T follicular helper cell (primary cell): ENCODE measurements at places on chromosomes 11 and 22.

GRCh38 chr11:59189986-59190385 lies 18.1 kb downstream of the DTX4 start:
- DNase-seq = no peak

DNA sequence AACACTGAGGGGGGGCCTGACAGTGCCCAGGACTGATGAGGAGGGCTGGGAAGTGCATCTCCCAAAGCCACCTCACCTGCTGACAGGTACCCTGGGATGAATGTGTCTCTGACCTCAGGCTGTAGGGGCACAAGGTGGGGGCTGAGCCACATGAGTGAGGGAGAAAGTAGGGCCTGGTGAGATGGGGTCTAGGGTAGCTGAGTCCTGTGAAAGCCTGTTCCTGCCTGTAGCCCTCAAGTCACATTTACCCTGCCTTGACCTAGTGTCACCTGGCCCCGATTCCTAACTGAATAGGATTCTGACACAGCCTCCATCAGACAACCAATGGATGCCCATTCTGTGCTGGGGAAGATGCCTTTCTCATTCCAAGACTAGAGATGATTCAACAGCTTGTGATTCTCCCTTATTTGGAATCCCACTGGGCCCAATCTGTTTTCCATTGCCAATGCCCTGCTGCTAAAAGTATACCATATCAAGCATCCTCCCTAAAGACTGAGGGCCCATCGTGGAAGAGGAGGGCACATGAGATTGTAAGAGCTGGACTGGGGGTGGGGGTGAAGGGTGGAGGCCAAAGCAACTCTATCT lies 11.1 kb upstream of the RFPL1 start:
- no peak for DNase-seq

GRCh38 chr11:6486256-6486655 lies 5.0 kb downstream of the TIMM10B start:
- DNase-seq = no peak

- DNase-seq = no peak
These were observed 6.7 kb downstream of the CREBZF start for GRCh38 chr11:85658180-85658579.

GRCh38 chr22:36860821-36861659 lies at the start of gene NCF4:
Gene NCF4, plus strand, starts transcription at chr22:36861006. Its CDS starts 166 bp downstream, at chr22:36861172.
- no peak for DNase-seq

- no peak for DNase-seq
These were observed 16.2 kb upstream of the LDLRAD3 start for GRCh38 chr11:35927682-35928081.

- no peak for DNase-seq
These were observed 463 bp downstream of the TMEM126B start for GRCh38 chr11:85628771-85629341.

- DNase-seq = no peak
These were observed 110.2 kb upstream of the TEAD1 start for GRCh38 chr11:12564012-12564411.

GRCh38 chr11:122917311-122917710 lies 34.8 kb downstream of the JHY start:
- DNase-seq = no peak

GRCh38 chr11:97107604-97108003 lies 717.8 kb downstream of the JRKL start:
- no peak for DNase-seq

DNA sequence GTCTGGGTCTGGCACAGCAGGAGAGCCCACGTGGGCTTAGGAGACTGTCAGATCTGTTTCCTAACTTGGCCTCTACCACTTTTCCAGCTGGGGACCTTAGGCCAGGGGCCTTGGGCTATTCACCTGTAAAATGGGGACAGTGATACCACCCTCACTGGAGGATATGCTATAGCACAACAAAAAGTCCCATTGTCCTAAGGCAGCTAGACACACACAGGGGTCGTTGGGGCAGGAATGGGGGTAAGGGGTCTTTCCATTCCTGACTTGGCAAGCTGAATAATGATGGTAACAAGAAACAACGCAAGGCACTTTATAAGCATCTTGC lies 2.6 kb upstream of the SH3BP1 start:
- DNase-seq = no peak

GRCh38 chr11:68843052-68843561 lies 1.4 kb upstream of the CPT1A start:
- DNase-seq = peak; percentile 38

DNA sequence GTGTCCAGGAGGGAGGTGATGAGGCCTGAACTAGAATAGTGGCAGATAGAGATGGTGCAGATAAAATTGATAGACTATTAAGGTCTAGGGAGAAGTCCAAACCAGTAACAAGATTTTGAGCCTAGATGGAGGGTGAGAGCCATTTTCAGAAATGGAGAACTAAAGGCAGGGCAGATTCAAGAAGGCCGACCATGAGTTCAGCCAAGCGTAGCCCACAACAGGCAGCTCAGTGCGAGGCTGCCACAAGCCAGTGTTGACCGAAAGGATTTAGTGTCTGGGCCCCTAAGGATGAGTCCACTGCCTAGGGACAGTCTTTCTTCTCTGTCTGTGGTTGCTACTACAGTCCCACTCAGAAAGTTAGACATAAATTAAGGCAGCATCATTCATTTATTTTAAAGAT lies 51.7 kb downstream of the PPP2R1B start:
- DNase-seq = no peak

DNA sequence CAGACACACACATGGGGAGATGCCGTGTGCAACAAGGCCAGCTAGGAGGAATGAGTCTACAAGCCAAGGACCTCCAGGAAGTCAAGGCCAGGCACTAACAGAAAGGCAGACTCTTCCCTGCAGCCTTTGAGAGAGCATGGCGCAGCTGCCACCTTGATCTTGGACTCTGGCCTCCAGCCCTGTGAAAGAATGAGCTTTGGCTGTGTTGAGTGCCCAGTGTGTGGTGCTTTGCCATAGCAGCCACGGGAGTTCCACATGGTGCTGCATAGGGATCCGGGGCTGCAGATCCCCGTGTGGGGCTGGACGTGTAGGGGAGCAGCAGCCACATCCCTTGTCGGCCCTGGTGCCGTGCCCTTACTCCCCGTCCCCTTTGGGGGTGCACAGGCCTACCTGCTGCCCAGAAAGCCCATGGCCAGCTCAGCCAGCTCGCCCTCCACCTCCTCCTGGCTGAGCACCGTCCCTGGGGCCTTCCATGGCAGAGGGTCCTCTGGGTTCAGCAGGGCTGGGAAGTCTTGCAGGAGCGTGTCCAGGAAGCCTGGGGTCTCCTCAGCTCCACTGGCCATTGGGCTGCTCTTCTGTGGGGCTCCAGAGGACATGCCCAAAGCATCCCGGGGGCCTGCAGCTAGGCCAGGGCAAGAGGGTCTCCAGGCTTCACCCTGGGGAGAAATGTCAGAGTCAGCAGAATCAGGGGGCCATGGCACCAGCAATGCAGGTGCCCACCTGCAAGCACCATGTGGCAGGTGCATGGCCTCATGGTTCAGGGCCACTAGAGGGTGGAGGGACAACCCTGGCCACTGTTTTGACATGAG lies 7.0 kb downstream of the PPM1F start:
- DNase-seq = no peak

DNA sequence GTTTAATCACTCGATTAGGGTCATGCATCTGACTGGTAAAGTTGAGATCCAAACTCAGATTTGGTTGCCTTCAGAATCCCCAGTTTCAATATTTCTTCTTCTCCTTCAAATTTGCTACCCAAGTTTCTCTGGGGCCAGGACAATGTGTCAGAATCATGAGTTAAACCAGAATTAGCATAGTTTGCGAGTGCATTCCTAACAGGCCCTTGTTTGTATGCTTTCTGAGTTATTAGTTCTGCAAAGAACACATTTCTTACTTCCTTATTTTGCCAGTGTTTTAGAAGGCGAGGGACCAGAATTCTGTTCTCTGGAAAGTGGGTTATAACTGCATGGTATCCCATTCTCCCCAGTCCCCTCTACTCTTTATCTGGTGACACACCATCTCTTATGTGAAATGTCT lies 112.0 kb downstream of the ARL14EP start:
- DNase-seq = no peak

- no peak for DNase-seq
These were observed 31.3 kb downstream of the DAGLA start for GRCh38 chr11:61711498-61711897.

DNA sequence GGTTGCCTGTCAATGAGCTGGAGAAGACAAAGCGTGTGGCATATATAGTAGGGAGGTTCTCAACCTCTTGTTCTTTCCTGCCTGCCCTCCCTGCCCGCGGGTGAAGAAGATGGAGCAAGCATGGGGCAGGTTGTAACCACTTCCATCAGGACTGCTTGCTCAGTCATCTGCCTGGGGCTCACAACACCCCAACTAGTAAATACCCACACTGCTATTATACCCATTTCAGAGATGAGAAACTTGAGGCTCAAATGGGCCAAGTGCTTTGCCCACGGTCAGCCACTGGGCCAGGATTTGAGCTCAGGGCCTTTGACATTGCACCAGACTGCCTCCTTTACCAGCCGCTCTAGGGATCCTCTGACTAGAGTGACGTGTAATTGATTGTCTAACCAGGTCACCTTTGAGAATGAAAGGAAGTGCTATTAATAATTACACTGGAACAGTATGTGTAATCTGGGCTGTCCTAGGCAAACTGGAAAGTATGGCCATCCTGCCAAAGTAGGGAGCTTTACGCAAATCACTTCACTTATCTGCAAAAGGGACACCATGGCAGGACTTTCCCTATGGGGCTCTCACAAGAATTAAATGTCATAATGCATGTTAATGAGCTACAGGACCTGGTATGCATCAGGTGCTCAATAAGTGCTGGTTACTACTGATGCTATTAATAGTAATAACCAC lies 2.8 kb upstream of the CDC42EP1 start:
- no peak for DNase-seq

DNA sequence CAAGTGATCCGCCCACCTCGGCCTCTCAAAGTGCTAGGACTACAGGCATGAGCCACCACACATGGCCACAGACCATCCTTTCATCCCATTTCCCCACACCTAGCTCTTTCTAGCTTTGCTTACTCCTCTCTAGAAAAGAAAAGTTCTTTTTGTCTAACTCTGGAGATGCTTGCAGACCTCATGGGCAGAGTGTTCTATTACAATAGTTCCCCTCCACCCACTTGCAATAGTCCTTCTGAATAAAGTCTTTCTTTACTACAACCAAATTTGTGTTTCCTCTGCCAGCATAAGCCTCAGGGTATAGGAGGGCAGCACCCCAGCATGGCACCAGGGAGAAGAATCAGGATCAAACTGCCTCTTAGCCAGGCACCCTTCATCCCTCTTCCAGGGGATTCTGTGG lies 18.8 kb upstream of the RTL6 start:
- DNase-seq = no peak

- no peak for DNase-seq
These were observed 9.7 kb downstream of the TNRC6B start for GRCh38 chr22:40187389-40187788.

DNA sequence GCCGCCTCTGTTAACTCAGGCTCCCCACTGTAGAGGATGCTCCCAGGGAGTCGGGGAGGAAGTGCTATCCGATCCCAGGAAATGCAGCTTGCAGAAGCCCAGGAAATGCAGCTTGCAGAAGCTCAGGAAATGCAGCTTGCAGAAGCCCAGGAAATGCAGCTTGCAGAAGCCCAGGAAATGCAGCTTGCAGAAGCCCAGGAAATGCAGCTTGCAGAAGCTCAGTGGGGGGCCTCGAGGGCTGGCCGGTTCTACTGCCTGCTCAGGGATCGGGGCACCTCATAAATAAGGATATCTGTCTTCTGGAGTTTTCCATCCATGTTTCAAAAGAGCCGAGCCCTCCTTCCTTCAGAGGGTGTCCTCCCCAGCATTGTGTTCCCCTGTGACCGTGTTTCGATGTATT lies 25.1 kb upstream of the SMIM38 start:
- DNase-seq = no peak

DNA sequence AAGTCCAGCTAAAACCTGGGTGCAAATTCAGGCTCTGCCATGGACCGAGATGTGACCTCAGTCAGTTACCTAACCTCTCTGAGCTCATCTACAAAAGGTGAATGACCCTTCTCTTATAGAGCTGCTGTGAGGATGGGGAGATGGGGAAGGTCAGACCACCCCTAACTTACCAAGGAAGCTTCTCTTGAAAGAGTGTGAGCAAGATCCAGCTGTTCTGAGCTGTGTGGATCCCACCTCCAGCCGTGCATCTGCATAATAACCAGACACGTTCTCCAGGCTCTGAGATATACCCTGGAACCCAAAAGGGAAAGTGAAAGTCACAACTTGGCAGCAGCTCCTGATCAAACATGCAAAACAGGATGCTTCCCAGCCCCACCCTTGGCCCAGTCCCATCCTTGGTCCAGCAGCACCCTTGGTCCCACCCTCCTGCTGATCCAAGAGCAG lies at the start of gene APOL3:
TSS of gene APOL3 (minus strand) at position 257 of the 444 bp plus-strand sequence. CDS start 11,700 bp downstream, outside the sequence.
- peak; percentile 14 for DNase-seq

DNA sequence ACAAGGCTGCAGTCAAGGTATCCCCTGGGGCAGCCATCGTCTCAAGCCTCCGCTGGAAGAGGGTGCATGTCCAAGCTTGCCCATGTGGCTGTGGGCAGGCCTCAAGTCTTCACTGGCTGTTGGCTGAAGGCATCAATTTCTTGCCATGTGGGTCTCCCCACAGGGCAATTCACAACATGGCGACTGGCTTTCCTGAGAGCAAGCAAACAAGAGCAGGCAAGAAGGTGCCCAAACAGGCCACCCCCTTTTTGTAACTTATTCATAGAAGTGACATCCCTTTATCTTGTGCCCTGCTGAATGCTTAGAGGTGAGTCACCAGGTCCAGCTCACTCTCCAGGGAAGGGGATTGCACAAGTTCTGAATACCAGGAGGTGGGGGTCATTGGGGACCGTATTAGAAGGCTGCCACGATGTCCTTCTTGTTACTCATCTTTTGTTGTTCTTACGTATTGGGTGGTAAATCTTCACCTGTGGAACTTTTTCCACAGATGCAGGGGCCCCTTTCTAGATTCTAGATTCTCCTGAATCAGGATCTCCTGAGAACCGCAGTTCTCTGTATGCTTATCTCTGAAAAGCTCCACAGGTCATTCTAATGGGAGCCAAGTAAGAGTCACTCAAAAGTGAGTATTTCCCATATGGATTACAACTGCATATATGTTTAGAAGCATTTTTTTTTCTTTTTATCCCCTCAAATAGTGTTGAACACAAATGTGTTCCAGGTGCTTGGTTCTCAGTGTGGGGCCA lies 44.2 kb upstream of the MICAL2 start:
- DNase-seq = no peak

GRCh38 chr11:34825315-34825669 lies 90.9 kb downstream of the APIP start:
- no peak for DNase-seq

DNA sequence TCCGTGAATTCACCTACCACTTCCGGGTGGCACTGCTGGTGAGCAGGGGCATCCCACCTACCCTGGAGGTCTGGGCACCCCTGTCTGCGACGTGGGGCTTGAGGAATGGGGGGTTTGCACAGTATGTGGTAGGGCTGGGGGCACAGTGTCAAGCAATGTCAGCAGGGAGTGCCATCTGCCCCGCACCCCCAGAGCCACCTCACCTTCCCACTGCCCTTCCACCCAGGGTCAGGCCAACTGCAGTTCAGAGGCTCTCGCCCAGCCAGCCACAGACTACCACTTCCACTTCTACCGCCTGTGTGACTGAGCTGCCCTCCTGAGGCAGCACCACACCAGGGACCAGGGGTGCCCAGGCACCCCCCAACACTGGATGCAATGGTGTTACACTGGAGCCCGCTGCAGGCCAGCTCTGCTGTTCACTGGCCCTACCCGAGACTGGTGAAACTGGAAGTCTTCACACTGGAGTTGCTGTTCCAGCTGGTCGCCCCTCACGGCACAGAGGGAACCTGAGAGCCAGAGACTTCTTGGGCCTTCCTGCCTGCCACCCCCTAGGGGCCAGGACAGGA lies 6.5 kb downstream of the TMEM258 start:
- DNase-seq = no peak
